ENCODE measurements at places on chromosomes 4 and X.
A peak's percentile ranks its signal among the peaks of the same experiment; 100 is the strongest.

- DNase-seq, result no peak
Measured at GRCh38 chr4:24930151-24930550, 17.3 kb upstream of the CCDC149 start.

GRCh38 chr4:180336494-180337090 is 1906.6 kb upstream of the TENM3 start:
- no peak for DNase-seq

- DNase-seq, result no peak
Measured at GRCh38 chr4:176565049-176565448, 227.7 kb downstream of the VEGFC start.

DNA sequence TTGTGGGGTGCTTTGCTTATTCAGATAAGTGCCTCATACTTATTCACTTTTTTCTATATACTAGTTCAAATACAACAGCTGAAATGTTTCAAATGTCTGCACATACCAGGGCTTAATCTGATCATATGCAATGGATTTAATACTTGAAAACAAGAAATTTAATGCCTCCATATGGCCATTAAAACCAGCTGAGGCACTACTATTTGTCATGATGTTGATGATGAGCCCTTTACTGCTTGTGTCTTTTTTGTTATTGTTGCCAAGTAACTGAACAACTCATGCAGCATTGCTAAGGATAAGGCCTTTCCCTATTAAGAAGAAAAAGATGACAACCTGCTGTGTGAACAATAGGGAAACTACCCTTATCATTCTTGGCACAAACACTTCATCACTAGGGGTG is 52.5 kb downstream of the MAGEB10 start:
- no peak for DNase-seq

GRCh38 chr4:108043526-108043925 is 53.8 kb downstream of the HADH start:
- no peak for DNase-seq

DNA sequence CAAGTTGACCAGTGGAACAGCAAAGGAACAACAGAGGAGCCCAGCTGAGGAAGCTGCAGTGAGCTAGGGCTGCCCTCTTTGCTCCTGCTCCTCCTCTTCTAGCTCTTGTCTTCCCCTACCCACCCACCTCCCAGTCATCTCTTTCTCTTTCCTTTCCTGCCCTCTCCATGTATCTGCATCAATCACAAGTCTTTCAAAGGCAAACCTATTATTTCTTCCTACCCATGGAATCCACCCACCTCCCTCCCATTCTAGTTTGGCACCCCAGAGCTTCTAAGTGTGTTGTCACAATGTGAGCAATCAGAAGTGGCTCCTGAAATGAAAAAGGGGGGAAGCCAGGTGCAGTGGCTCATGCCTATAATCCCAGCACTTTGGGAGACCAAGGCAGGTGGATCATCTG is 69.3 kb downstream of the TSC22D3 start:
- no peak for DNase-seq

- no peak for DNase-seq
Measured at GRCh38 chr4:98496152-98496845, 162.1 kb downstream of the TSPAN5 start.

- peak; percentile 83 for DNase-seq
Measured at GRCh38 chr4:54318904-54319303, 89.8 kb downstream of the PDGFRA start.

DNA sequence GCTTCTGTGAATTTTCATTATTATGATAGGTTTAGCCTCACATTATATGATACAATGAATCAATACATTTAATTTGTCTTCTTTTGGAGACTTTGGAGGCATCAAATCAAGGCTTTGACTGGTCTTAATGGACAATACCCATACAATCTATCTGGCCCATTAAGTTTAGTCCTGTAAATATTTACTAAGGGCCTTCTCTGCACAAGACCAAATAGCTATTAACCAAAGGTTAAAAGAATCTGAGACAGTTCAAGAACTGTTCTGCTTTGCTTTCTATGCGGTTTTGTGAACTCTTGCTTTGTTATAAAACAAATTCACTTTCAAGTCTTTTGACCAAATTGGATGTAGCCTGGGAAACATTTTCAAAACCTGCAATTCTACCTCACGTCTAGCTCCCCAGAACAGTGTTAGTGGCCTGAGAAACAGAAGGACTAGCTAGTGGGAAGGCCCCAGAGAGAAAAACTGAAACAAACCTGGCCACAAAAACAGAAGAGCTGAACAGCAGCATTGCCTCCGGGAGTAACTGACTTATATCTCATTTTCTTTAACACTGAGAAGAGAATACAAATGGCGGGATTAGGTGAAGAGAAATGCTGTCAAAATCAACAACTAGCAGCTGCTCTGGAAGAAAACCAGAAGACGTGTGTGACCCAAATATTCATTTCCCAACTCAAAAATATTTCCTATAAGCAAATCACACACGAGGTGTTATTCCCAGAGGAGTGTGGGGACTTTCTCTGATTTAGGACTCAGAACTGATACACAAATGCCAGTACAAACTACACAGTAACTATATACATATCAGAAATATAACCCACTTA is 548 bp downstream of the TLR1 start:
- peak; percentile 30 for DNase-seq

DNA sequence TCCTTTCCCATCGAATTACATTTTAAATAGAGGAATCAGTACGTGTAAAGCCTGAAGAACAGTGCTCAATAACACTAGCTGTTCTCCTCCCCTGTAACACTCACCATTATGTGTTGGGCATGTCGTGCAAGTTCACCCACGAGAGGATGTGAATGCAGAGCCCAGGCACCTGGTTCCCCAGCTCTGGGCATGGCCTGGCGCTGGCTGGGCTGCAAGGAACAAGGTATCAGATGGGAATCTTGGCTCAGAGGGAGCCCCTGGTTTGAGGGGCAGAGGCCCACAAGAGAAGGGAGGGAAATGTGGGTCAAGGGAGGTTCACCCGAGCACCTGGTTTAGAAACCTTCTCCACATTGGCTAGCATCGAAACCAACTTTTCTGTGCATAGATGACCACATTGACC is 41.7 kb upstream of the MTM1 start:
- DNase-seq, result no peak

DNA sequence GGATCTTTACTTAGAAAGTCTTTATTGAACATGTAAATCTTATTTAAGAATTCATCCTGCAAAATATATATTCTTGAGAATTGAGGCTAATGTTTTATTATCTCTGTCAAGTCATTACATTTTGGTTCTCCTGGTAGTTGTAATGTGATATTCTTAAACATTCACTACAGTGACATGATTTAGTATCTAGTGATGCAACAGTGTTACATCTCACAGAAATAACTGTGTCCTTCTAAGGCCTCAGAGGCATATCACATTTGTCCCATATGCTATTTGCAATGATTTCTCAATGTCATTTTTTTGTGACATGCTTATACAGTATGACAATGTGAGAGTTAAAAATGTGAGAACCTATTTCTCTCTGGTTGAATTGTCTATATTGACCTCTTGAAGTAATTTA is 34.1 kb downstream of the PRRG1 start:
- DNase-seq, result no peak

- DNase-seq, result peak; percentile 67
Measured at GRCh38 chr4:40055511-40055862, 1.2 kb upstream of the N4BP2 start.

GRCh38 chr4:69731241-69731640 is 29.2 kb downstream of the SULT1B1 start:
- peak; percentile 76 for DNase-seq

DNA sequence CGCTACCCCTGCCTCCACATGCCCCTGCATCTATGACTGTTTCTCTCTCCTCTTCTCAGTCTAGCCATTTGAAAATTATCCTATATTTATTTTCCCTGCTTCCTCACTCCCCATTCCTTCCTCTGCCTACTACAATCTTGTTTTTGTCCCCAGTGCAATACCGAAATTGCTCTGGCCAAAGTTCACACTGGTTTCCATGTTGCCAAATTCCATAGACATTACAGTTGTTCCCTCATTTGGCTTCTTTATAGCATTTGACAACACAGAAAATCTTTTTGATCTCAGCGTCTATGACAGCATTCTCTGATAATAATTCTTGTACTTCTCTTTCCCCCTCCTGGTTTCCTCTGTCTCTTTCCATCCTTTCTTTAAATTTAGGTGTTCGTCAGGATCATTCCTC is 99.4 kb downstream of the GPR82 start:
- DNase-seq, result peak; percentile 37

DNA sequence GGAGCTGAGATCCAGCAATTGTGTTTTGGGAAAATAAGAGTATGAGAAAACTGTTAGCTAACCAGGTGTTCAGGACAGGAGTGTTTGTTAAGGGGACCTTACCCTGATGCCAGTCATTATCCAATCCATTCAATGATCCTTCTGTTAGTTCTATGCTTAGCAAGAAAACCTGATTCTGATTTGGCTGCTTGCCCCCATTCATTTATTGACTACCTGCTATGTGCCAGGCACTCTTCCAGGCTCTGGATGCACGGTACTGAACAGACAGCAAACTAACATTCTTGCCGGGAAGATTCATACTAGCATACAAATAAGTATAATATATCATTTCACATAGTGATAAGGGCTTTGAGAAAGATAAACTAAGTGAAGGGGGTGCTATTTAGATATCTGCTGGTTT is 1.0 kb upstream of the MECP2 start:
- DNase-seq, result no peak

- DNase-seq, result no peak
Measured at GRCh38 chr4:114807357-114807756, 208.8 kb downstream of the UGT8 start.

DNA sequence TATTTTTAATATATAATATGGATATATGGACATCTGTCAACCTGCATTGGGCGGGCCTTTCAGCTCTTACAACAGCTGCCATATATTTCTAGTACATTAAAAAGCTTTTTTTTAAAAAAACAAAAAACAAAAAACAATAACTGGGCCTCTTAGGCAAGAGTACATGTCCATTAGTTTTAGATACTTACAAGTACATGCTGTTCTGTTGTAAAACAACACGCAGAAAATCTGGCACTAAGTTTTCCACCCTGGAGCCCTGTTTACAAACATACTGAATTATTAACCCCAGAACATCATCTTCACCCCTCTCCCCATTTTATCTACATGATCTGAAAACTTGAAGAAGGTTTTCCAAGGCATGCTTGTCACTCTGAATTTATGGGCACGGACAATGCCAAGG is 29.8 kb downstream of the RAI2 start:
- DNase-seq, result no peak

DNA sequence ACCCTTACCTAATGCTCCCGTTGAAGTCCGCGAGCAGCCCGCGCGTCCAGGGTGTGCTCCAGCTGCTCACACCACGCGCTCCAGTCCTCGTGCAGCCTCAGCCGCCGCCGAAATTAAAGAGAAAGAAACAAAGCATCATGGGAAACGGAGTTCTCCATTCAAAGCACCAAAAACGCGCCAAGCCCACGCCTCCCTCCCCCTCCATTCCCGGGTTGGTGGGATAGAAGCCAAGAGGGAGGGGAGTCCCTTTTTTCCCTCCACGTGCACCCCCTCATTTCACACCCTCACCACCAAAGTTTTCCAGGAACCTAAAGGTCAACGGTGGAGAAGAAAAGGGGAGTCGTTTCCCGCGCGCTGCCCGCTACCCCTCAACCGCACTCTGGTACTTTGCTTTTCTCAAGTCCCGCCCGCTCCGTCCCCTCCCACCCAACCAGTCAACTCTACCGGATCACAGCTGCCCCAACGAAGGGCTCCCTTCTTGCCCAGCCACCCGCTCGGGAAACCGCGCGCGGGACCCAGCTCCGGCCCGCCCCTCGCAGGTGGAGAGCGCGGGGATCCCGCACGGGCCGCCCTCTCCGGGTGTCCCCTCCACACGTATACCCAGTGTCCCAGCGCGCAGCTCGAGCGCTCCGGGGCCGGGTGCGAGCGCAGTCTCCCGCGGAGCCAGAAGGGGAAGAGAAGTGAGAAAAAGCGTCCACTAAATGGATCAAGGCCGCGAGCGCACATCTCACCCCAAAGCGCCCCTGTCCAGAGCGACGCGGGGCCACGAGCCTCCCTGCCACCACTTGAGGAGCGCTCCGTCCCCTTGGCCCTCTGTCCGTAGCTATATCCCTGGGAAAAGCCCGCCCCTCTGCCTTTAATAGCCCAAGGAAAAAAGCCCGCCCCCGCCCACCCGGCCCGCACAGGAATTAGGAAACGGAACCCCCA is 65.1 kb upstream of the CCDC160 start:
- DNase-seq, result peak; percentile 12

- peak; percentile 34 for DNase-seq
Measured at GRCh38 chr4:156939139-156939538, 32.5 kb downstream of the PDGFC start.

GRCh38 chrX:68732906-68733493 is 85.5 kb downstream of the STARD8 start:
- DNase-seq, result peak; percentile 56

DNA sequence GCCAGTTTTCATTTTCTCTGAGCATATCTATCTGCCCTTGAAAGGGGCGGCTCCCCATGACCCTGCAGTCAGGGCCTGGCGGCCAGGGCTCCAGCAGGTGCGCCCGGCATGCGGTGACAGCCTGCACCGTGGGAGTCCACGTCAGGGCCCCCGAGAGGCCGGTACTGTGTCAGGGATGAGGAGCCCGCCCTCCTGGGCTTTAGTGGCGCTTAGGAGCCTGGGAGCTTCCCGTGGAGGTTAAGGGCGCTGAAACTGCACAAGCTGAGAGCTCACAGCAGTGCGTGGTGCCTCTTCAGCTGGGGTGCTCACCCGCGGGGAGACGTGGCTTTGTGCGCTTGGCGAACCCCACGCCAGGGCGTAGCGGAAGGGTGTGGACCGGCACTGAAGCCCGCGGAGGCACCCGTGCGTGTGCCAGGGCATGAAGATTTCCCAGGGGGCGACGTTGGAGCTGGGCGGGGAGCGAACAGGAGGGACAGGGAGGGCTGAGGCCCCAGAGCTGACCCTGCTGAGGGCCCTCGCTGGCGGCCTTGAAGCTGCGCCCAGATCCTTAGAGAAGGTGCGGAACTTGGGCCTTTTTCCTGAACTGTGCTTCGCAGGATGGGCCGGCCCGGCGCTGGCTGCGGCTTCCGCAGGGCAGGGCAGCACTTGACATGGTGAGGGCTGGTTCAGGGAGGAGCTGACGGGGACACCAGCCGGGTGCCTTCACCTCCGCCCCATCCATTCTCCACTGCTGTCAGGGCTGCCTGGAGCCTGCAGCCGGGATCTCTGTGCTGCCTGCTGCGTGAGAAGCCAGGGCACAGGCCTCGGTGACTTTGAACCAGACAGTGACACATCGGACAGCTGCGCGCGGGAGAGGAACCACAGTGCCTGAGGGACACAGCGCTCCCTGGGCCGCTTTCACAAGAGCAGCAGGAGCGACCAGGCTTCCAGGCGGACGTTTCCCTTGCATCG is 32.9 kb downstream of the HTT-AS start:
- peak; percentile 11 for DNase-seq

DNA sequence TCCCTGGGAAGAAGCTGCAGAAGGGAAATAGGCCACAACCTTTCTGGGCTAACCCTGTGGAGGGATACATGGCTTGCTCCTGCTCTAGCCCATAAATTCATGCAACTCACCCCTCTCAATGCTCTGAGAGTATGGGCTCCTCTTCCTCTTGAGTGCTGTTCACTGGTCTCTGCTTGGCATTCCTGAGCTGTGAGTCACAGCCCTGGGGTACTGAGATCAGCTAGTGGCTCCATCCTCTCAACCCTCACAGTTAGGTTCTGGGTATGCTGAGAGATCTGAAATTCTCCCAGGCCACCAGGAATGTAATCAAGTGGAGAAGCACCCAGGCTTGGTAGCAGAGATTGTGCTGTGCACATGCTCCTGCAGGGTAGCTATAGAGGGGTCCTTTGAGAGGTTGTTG is 60.6 kb upstream of the SPANXN2 start:
- DNase-seq, result peak; percentile 1

Data from choroid plexus epithelial cell (primary cell).